ENCODE measurements at places on chromosomes 1 and 21.
A peak's percentile ranks its signal among the peaks of the same experiment; 100 is the strongest.

DNA sequence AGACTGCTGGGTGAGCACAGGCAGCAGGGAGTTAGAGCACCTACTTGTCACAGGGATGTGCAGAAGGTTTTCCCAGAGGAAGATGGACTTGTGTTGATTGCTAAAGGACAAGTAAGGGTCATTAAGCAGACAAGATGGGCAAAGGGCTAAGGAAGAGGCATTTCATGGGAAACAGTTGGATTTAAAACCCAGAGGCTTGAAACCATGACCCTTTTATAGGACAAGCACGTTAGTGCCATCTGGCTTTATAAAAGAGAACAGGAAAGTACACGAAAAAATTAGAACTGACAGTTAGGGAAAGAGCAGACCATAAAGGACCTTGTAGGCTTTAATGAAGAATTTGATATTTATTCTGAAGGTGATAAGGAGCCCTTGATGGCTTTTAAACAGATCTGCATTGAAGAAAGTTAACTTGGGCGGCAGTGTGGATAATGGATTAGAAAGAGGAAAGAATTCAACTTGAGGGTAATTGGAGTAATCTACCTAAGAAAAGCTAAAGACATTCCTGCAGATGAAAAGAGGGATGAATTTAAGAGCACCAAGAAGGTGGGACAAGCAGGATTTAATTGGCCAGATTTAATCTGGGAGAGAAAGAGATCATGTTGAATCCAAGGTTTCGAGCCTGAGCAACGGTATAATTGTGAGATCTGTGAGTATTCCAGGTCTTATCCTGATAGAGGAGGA lies 68.6 kb downstream of the ZC3H11B start:
- DNase-seq: no peak

- DNase-seq: no peak
These were observed 111.2 kb downstream of the GIPC2 start for GRCh38 chr1:78156805-78157521.

DNA sequence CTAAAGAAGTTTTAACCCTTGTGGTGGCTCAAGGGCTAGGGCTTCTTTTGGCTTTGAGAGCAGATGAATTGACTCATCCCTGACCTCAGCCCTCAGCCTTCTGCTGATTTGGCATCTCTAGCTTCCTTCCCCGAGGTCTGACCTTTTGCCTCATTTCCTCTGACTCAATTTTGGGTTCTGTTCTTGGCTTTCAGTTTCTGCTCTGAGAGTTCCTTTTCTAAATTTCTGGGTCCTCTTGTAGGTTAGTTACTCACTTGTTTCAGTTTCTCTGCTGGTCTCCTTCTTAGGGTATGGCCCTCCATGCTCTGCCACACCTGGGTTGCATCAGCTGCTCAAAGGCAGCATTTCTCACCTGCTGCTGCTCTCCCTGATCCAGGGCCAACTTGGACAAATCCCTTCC lies 19.4 kb downstream of the PDE4B start:
- peak; percentile 82 for DNase-seq

DNA sequence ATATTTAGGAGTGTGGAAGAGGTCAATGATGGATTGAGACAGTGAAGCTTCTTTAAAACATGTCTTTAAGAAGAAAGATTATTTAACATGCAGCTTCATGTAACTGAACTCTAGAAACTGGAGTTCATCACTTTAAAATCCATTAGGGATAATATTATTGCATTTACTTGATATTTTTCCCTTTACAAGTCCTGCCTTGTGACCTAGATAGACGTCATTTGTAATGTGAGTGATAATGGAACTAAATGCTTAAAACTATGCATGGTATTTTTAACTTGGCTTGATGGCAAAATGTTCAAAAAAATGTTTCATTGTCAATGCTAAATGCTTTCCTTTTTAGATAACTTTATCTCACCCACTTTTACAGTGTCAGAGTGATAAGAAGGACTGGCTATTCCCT lies 723.7 kb downstream of the RWDD3 start:
- DNase-seq: no peak

DNA sequence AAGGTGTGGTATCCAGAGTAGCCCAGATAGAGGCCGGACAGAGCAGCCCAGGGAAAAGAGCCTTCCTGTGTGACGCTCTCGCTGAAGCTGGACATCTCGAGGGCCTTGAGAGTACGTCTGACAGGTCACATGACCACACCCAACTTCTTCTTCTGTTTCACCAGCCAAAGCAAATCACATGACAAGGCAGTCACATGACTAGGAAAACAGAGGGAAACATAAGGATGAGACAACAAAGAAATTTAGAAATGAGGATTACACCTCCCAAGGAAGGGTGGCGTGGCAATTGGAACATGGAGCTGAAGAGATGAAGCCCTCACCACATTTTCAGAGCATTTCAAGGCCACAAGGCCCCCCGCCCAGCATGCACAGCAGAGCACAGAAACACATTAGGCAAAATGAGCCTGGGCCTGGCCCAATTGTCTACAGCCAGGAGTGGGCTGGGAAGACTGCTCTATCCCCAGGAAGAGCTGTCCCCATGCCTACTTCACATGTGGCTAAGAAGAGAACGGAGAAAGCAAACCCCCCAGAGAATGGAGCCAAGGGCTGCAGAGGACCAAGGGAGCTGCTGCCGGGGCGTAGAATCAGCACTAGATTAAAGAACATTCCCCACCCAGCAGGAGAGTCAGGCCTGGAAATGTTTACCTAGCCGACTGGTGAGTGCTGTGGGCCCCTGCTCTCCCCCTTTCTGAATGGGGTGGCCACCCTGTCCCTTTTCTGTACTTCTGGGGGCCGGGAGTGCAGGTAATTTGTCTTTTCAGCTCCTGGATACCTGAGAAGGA lies 305.1 kb downstream of the NPHP4 start:
- no peak for DNase-seq

DNA sequence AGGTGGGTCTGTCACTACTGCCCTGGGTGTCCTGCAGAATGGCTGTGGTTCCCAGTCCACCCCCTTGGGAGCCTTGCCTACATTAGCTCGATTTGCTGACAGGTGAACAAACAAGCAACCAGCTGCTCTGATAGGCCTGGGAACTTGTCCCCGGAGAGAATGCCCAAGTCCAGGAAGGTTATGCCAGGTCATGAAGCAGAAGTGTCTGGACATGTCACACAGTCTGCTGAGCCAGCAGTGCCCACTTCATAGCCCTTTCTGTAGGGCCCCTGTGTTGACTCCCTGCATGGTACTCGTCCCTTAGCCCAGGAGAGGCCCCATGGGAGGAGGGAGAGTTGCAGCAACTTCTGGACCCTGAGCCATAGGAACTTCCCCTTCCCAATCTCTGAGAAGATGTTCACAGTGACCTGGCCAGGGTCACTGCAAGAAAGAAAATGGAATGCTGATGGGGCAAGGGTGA lies 31.0 kb downstream of the UCK2 start:
- DNase-seq: no peak

DNA sequence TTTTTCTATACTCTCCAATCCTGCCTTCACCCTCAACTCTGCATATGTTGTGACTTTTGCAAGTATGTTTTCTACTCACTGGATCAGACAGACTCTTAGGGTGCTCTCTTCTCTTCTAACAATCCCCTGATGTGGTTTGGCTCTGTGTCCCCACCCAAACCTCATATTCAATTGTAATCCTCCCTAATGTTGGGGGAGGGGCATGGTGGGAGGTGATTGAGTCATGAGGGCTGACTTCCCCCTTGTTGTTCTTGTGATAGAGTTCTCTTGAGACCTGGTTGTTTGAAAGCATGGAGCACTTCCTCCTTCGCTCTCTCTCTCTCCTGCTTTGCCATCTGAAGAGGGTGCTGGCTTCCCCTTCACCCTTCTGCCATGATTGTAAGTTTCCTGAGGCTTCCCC lies 148.9 kb upstream of the IGSF21 start:
- DNase-seq: no peak

DNA sequence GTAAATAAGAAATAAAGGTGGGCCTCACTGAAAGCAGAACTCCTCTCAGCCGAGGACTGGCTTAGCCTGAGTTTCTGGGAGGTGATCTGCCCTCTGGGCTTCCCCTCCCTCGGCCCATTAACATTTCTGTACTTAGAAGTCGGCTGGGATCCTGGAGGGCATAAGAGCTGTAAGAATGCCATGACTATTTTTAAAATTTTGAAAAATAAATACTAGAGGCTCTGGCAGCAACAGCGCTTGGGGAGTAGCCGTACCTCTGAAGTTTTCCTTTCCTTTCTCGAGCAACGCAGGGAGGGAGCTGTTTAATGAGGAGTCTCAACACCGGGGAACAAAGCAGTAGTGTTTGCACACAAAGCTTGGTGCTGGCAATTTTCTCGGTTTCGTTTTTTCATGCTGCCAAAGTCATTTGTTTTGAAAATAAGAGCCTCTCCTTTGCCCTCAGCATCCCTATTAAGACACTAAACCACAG lies 498.7 kb downstream of the SMYD3 start:
- DNase-seq: no peak

Data from GM04503 (cell line).